ENCODE measurements at places on chromosomes 16 and 17. TPM values are rescaled to one million over a fixed set of nuclear protein-coding genes. Genes with fewer than 3 reads are reported as not detected.

DNA sequence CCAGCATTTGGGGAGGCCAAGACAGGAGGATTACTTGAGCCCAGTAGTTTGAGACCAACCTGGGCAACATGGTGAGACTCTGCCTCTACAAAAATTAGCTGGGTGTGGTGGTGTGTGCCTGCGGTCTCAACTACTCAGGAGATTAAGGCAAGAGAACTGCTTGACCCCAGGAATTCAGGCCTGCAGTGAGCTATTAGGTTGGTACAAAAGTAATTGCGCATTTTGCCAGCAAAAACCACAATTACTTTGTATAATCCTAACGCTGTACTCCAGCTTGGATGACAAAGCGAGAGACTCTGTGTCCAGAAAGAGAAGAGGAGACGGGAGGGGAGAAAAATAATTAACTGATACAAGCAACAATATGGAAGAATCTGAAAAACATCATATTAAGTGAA lies 32.7 kb downstream of the YWHAE start:
- no peak for DNase-seq

DNA sequence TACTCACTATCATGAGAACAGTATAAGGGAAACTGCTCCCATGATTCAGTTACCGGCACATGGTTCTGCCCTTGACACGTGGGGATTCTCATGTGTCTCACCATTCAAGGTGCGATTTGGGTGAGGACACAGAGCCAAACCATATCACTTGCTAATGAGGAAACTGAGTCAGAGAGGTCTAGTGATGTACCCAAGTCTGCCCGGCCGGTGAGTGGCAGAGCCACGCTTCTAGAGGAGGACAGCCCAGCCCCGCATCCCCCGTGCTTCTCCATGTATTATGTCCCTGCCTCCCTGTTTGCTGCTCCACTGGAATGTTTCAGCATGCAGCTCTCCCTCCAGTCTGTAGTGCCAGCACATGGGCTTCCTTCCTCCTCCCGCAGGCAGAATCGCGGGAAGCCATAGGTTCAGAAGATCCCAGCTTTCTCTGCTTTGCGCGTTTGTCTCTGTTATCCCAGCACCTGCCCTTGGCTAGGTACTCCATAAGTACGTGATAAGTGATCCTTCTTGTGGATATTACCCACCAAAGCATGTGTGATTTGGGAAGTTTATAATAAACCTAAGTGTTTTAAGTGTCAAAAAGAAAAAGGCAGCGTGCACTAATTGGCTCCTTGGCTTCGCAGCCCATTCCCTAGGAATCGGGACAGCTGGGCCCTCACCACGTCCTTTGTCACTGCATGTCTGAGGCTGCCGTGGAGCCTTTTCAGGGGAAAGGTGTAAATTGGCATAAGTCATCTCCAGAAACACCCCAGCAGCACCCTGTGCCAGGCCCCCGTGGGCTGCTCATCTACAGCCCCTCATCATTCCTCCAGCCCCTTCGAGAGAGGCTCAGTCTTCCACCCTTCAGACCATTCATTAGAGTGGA lies 103.8 kb downstream of the CLEC16A start:
- DNase-seq = no peak

DNA sequence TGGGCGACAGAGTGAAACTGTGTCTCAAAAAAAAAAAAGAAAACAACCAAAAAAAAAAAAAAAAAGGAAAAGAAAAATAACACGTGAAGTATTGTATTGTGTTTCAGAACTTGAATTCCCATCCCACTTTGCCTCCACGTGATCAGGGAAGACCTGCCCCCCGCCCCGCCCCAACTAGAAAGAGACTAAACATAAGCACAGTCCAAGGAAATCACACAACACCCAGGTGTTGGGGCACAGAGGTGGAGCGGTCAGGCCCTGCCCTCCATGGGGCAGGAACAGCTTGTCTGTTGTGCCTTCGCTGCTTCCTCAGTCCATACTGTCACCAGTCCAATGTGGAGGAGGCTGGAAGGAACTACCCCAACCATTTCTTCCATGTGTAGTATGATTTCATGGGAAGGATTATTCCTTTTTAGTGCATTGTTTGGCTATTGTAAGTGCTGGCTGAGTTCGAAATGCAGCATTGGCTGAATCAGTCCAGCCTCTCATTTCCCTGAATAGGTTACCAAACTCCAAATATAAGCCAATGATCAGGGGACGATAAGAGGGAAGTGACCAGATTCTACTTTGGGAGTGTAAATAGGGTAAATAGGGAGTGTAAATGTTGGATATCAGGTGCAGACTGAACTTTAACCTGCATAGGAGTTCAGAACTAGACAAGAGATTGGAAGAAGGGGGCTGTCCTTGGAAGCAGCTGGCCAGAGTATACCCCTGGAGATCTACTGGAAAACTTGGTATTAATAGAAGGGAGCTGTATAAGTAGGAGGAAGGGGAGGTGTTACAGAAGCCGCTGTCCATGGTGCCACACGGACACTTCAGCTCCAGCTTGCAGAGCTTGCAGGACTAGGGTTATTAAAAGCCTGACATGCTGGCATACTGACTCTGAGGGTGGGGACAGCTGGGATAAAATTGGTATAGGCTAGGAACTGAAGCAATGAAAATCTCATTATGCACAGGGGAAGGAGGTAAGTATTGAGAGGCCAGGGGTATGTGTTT lies 50.7 kb downstream of the TANGO6 start:
- DNase-seq = no peak

DNA sequence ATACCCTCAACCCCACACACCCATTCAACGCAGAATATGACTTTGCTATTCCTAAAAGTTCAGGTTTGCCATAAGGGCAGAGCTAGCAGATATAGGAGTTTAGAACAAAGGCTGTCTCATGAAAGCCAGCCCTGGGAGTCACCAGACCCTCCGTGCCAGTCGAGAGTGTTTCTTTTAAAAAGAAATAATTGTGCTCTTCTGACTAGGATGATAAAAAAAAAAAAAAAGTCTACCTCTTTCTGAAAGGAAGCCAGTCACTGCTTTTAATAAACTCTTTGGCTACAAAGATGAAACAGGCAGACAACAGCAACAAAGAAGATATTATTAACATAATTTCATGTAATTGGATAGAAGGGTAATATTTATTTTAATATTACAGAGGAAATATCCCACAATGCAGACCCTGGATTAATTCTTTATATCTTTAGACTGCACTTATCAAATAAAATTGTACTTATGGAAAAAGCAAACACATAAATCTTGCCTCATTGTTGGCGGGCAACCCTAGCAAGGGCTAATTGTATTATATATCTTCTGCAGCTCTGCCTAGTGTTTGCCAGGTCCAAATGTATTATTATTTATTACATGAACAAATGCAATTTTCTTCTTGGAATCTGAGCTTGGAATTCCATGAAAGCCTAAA lies 277.5 kb upstream of the DYNLRB2 start:
- no peak for DNase-seq

DNA sequence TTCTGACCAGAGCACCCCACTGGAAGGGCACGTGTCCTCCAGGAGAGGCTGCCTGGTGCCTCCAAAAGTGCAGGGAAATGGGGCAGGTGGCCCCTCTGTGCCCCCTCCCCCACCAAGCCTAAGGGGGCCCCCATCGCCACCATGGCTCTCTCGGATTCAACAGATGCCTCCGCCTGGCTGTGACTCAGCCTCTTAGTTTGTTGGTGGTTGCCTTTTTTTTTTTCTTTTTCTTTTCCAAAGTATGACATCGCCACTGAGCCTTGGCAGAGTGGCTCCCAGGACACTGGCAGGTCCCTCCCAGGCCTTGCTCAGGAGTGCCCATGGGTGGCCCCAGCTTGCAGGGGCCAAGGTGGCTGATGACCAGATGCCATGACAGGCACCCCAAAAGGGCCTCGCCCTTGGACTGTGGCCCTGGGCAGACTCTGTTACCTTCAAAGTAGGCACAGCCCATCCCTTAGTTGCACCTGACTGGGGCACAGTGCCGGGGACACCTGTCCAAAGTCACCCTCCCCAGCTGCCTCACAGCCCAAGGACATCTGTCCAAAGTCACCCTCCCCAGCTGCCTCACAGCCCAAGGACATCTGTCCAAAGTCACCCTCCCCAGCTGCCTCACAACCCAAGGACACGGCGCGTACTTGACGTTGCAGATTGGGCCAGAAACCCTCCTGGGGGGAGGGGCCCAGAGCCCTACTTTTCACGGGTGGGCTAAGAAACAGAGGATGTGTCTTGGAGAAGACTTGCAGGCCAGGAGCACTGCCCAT lies 29.6 kb downstream of the NPTX1 start:
- DNase-seq = no peak

DNA sequence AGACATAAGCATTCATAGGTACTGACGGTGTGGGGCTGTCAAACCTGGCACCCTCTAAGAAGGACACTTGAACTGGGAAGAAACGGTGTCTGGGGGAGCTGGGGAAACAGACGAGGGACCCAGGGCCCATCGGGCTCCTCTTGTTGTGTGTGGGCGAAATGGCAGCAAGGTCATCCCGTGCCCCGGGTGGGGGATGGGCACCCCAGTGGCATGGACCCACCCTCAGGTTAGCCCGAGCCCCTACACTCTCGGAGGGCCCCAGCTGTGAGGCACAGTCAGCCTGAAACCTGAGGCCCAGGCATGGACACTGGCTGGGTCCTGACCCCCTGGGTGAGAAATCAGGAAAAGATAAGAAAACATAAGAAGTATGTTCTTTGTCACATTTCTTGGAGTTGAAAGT lies 57.1 kb downstream of the MYO18A start:
- no peak for DNase-seq

- DNase-seq = no peak
These were observed 144.7 kb upstream of the CHMP6 start for GRCh38 chr17:80846932-80847331.

DNA sequence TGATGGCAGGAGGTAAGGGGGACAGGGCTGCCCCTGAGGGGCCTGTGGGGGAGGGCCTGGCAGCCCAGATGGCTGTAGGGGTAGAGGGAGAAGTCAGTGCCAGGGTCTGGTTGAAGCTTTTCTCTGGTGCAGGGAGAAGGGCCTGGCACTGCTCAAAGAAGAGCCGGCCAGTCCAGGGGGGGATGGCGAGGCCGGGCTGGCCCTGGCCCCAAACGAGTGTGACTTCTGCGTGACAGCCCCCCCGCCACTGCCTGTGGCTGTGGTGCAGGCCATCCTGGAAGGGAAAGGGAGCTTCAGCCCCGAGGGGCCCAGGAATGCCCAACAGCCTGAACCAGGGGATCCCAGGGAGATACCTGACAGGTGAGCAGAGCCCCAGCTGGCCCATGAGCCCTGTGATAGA lies 2.8 kb upstream of the NOL3 start:
- DNase-seq = no peak

DNA sequence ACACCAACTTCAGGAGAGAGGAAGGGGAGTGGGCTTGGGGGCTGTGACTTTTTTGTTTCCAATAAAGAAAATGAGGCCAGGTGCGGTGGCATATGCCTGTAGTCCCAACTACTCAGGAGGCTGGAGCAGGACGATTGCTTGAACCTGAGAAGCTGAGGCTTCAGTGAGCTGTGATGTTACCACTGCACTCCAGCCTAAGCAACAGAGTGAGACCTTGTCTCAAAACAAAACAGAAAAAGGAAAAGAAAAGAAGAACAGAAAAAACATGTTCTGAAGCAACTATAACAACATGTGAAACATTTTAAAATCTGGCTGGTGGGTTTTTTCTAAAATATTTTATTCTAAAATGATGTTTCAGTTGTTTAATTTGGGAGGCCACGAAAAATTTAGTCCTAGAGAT lies 554.0 kb upstream of the ZFHX3 start:
- DNase-seq = no peak

DNA sequence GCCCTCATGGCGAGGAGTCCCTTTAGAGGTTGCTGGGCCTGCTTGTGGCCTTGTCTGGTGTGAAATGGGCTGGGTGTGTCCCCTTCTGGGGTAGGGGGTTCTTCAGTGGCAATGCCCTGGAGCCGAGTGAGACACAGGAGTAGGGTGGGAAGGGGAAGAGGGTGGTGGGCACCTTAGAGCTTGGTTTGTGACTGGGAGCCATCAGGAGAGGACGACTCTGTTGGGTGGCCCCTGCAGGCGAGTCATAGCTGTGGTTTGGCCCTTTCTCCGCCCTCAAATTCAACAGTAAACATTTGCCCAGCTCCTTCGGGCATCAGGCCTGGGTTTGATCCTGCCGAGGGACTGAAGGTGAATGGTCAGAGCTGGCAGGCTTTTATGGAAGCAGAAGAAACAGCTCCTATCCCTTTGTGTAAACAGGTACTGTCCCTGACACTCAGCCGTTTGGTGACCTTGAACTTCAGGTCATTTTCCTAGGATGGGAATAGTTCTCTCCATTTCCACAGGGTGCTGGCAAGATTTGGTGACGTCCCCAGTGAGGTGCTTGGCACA lies 2.9 kb downstream of the E4F1 start:
- DNase-seq = no peak

DNA sequence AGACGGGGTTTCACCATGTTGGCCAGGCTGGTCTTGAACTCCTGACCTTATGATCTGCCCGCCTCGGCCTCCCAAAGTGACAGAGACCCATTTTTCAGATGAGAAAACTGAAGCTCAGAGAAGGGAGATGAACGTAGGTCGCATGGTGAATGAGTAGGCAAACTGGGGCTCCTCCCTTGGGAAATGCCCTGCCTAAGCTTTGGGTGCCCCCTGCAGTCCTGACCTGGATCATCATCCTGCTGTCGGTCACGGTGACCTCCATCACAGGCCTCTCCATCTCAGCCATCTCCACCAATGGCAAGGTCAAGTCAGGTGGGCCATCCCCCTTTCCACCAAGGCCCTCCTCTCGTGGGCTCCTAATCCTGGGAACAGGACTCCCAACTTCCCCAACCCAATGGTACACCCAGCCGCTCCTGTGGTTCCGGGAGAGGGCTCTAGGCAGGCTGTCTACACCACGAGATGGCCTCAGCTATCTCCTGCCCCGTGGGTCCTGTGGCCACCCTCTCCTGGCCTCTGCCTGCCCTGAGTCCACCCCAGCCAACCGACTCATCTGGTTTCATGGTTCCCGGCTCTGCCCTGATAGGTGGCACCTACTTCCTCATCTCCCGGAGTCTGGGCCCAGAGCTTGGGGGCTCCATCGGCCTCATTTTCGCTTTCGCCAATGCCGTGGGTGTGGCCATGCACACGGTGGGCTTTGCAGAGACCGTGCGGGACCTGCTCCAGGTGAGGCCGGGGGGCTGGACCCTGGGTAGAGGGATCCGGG lies 4.7 kb downstream of the SLC12A3 start:
- DNase-seq = no peak

GRCh38 chr17:75825149-75825552 lies 19.1 kb downstream of the UNC13D start:
- no peak for DNase-seq

CDC6 gene
- 83.6 TPM for total RNA-seq

OTOP2 gene
- not detected for total RNA-seq

CES1 gene
- 0.73 TPM for total RNA-seq

CCL7 gene
- not detected for total RNA-seq

ABCA9 gene
- not detected for total RNA-seq

All from activated T-cell treated with anti-CD3 and anti-CD28 coated beads, Interleukin-2, amount 50 U/mL, for 4 hours (primary cell).